ENCODE measurements at places on chromosomes 2 and 18.

DNA sequence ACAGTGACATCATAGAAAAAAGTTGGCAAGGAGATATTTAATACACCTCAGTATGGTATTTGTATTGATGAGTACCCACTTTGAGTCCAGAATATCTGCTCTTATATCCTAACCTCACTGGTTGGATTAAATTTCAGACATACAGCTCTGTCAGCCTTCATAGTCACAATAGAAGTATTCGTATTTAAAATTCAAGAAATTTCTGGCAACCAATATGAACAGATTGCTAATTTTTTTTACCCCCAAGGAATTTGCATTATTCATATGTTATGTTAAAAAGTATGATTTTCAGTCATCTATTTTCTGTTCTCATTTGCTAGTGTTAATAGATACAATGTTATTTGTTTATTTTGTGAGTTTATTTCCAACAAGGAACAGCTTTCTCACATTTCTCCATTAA is 1306.8 kb upstream of the NXPH2 start:
- no peak for DNase-seq

GRCh38 chr2:238396663-238397062 is 30.1 kb upstream of the ASB1 start:
- DNase-seq, result no peak

GRCh38 chr2:230816735-230817134 is 48.0 kb upstream of the ITM2C start:
- no peak for DNase-seq

DNA sequence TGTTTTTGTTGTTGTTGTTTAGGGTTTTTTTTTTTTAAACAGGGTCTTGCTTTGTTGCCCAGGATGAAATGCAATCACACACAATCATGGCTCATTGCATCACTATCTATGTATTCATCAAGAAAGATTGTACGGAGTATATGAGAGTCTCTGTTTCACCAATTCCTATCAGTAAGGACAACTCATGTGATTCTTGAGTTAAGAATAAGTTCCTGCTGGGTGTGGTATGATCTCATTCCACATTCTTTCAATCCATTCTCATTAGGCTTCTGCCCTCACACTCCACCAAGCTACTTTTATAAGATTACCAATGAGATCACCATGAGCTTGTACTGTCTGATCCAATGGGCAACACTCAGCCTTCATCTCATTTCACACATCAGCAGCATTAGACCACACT is 9.1 kb upstream of the AP1S3 start:
- DNase-seq, result no peak

DNA sequence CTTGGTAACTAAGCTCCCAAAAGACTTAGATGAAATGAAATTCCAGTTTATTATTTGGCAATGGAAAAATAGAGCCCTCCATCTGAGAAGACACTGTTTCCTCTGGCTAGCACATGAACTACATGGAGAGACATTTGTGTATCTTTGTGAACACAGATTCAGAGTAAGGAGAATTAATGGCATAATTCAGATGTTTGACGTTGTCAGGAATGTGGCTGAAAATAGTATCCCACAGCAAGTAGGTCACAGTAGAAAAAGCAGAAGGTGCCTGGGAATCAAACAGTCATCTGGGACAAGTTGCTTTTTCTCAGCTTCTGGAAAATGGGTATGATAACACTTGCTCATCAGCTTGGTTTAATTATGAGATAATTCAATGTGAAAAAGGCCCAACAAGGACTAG is 288.6 kb downstream of the PTPRM start:
- DNase-seq, result no peak

- no peak for DNase-seq
Observed at GRCh38 chr2:3637311-3637675, 20.7 kb upstream of the ALLC start.

DNA sequence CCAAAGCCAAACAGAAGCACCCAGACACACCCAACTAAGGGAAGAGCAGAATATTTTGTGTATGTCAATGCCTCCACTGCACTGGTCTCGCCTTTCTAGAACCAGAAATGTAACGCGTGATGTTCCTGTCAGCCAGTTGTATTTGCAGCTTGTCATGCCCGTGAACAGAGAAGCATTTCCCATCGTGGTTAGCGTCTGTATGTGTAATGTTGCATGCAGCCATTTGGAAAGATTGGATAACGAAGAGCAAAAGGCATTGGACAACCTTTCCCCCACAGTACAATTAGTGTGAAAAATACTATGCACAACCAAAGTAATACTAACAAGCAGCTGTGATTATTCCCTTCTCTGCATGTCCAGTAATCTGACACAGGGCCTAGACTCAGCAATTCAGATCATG is 140.5 kb downstream of the TMEM163 start:
- DNase-seq, result no peak

- no peak for DNase-seq
Observed at GRCh38 chr2:172655091-172655837, 80.4 kb upstream of the RAPGEF4 start.

DNA sequence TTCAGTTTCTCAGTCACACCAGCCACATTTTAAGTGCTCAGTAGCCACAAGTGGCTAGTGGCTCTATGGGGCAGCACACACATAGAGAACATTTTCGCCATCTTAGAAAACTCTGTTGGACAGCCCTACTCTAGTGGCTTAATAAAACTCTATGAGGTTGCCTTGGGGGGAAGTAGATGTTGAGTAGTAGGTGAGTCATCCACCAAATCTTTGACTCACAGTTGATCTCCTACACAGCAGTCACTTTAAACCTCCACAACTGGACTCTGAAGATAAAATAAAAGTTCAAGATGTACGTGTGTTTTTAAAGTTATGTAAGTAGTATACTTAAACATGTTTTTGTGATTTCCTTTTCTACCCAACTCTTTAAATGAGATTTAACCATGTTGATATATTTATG is 379.0 kb downstream of the SETBP1 start:
- DNase-seq, result no peak

- no peak for DNase-seq
Observed at GRCh38 chr2:104289651-104290565, 564.0 kb upstream of the POU3F3 start.

DNA sequence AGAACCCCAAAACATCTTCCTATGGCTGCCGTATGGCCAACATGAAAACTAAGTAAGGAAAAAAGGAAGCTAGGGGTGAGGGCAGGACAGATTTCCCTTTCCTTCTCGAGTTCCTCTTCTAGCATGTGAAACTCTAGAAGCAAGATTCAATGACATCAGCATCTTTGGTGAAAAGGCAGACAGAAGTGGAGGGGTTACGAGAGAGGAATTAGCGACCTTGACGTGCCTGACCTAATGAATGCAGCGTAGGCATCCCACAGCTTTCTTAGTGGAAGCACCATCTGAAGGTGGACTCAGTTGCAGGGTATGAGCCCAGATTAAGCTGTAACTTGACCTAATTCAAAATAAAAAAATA is 47.9 kb upstream of the PELI1 start:
- no peak for DNase-seq

DNA sequence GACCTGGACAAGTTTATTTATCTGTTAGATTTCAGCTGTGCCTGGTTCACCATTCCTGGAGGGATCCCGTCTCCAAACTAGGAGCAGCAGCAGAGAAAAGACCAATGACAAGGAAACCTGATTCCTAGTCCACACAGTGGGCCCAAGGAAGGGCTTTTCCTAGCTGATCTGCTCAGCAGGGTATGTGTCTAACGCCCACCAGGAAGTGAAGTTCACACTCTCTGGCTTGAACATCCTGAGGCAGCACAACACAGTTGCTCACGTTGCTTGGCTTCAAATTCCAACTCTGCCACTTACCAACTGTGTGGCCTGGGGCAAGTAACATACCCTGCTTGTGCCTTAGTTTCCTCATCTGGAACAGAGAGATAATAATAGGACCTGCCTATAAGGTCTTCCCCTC is 42.9 kb downstream of the XDH start:
- DNase-seq, result no peak

DNA sequence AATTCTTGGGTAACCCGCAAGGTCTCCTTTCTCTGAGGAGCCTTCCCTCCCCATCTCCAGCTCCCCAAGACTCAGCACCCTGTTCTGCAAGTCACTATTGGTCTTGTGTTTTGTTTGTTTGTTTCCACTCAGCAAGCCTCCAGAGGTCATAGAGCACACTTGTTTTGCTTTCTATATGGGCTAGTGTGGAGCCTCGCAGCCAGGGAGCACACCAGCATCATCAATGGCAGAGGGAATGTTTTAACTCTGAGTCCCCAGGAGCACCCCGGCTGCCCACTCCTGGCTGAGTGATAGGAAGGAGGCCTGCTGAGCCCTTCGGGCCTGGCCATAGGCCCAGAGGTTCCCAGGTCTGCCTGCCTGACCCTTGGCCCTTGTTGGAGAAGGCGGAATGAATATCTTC is 36.6 kb downstream of the GLI2 start:
- DNase-seq, result no peak

- DNase-seq, result no peak
Observed at GRCh38 chr2:177397481-177398289, 5.1 kb downstream of the AGPS start.

- no peak for DNase-seq
Observed at GRCh38 chr18:75815767-75816166, 388.3 kb upstream of the SMIM21 start.

GRCh38 chr18:44729631-44730101 is 49.0 kb downstream of the SETBP1 start:
- no peak for DNase-seq

GRCh38 chr2:105870858-105871257 is 126.1 kb downstream of the NCK2 start:
- no peak for DNase-seq

DNA sequence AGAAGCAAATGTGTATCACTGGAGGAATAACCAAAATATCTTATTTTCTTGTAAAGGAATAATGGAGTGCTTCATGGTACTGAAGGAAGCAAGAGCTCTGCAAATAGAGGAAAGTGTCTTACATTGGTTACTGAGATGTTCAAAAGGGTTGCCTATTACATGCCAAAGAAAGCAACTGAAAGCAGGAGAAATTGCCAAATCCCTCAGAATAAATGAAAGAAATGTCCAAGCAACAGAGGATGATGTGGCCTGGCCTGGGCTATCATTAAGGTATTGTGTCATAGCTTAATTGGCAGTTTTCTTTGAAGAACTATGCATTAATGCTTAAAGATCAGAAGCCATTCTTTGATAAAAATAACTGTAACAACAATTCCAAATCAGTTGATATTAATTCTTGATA is 173.7 kb downstream of the RAB3GAP1 start:
- no peak for DNase-seq

DNA sequence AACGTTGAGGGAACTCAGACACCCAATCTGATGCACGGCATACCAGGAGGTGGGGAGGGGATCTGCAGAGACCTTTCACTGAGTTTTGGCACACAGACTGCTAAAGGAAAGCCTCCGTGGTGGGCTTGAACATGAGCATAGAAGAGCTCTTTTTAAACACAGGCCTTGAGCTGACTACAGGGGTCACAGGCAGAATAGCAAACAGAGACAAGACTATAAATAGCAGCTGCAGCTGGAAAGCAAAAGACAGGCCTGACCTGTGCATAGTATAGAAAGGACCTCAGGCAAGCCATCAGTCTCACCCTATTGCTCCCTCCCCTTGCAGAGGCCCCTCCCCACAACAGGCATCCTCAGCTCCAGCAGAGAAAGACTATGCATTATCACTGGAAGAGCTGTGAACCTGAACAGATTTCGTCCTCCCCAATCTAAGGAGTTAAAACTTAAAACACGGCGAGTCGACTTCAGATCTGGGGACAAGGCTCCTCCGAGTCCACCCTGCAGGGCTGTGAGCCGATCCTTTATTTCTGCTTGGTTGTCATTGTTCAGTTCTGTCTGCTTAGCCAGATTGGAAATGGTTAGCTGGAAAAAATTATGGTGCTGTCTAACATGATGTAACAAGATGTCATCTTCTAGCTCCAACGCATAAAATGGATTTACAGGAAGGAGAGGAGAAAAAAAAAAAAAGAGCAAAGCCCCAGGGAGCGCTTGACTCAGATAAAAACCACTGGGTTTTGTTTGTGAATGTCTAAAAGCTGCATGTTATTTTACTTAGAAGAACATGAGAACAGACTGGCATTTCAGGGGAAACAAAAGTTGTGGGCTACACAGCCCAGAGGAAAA is 25.2 kb upstream of the LCLAT1 start:
- DNase-seq, result no peak

DNA sequence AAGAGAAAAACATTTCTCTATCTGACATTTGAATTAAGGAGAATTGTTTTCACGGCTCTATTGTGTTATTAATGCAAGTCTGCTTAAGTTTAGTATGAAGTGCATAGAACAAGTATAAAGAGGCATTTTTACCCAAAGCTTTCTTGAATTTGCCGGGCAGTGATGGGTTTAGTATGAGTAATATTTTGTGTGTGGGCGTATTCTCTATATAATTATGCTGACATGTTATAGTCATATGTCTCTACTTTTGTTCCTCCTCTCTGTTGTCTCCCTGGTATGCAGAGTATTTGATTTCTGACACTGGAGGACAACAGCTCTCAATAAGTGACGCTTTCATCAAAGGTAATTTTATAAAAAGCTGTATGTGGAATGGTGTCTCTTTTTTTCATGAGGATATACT is 45.9 kb downstream of the PIKFYVE start:
- no peak for DNase-seq

DNA sequence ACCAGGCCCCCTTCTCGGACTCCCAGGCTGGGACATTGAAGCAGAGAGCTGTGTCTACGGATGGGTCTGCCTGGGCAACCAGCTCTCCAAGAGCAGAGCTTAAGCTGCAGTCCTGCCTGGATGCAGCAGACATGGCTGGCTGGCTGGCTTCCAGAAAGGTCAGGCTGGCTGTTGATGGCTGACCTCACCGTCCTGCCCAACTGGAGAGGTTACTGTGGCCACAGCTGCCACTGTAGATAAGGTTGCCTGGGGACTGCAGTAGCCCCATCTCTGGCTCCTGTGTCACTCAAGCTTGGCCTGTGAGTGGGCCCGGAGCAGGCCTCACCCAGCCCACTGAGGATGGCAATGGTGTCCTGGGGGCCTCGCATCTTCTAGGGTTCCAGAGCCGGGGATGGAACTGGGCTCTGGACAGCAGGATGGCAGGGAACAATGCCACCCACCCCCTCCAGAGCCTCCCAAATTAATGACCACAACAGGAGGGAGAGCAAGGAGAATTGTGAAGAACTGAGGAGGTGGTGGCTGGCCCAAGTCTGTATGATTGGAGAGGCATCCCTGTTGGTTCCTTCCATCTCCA is 37.0 kb upstream of the FOSL2 start:
- DNase-seq, result no peak

- no peak for DNase-seq
Observed at GRCh38 chr2:225025917-225026571, 16.2 kb downstream of the DOCK10 start.

- no peak for DNase-seq
Observed at GRCh38 chr2:197705912-197706838, 1.0 kb downstream of the MARS2 start.

DNA sequence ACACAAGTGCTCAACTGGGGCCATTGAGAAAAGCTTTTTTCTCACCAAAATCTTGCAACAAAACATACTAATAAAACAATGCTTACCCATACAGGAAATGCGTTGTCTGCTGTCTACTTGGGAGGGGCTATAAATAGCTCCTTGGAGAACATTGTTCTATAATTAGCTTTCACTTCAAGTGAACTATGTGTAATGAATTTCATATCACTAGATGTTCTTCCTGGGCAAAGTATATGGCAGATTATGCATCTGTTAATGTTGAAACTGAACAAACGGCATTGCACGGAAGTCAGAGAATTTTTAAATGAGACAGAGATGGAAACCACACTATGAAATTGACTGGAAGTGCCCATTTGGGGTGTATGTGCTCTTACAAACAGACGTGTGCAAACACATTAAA is 6.4 kb upstream of the NPAS2 start:
- no peak for DNase-seq

- DNase-seq, result no peak
Observed at GRCh38 chr2:50431958-50432650, 599.8 kb downstream of the NRXN1 start.

GRCh38 chr18:56831988-56832387 is 180.8 kb downstream of the WDR7 start:
- no peak for DNase-seq

GRCh38 chr2:160210599-160211138 is 10.6 kb upstream of the ITGB6 start:
- peak; percentile 47 for DNase-seq

Data from activated T-helper 1 cell treated with anti-CD3 and anti-CD28 coated beads, Interleukin-2, amount 50 U/mL, for 16 hours (primary cell).